SW480 (cell line): ENCODE measurements at places on chromosomes 2 and 18.

DNA sequence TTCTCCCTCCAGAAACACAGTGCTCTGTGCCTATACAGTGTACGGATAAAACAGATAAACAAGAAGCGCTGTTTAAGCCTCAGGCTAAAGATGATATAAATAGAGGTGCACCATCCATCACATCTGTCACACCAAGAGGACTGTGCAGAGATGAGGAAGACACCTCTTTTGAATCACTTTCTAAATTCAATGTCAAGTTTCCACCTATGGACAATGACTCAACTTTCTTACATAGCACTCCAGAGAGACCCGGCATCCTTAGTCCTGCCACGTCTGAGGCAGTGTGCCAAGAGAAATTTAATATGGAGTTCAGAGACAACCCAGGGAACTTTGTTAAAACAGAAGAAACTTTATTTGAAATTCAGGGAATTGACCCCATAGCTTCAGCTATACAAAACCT is 70.7 kb downstream of the TANK start:
- no peak for DNase-seq

DNA sequence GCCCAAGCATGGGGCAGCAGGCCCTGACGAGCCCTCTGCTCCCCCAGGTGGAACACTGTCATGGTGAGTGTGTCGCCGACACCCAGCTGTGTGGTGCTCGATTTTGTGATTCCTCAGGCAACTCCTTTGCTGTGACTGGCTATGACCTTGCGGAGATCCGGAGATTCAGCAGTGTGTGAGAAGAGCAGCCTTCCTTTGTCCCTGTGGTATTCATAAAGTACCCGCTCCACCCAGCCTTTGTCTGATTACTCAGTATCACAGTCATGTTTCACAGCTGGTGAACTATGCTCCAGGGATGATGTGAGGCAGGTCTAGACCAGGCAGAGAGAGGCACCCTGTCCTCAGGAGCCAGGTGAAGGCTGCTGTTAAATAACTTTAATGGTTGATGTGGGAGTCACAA is 4.0 kb downstream of the WDR54 start:
- DNase-seq = no peak

GRCh38 chr2:239944694-239945551 is 80.2 kb downstream of the NDUFA10 start:
- no peak for DNase-seq

GRCh38 chr18:56003009-56003719 is 415.2 kb upstream of the TCF4 start:
- DNase-seq = no peak

- no peak for DNase-seq
These were observed 6.7 kb downstream of the ZNF521 start for GRCh38 chr18:25345081-25345866.

DNA sequence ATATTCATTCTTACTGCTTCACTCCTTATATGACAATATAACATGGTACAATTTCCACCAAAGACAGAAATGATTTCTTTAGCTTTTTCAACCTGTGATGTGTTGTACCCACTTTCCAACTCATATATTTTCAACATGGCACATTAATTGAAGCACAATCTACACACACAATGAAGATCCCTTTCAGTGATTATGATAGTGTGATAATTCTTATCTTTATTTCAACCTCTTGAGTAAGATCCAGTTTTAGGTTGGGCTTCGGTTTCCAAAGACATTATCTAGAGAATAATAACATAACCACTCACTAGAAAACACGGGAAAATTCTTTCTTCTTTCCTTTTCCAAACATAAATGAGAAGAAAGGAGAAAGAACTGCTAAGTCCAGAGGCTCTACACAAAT is 3.4 kb upstream of the DSG3 start:
- DNase-seq = no peak

DNA sequence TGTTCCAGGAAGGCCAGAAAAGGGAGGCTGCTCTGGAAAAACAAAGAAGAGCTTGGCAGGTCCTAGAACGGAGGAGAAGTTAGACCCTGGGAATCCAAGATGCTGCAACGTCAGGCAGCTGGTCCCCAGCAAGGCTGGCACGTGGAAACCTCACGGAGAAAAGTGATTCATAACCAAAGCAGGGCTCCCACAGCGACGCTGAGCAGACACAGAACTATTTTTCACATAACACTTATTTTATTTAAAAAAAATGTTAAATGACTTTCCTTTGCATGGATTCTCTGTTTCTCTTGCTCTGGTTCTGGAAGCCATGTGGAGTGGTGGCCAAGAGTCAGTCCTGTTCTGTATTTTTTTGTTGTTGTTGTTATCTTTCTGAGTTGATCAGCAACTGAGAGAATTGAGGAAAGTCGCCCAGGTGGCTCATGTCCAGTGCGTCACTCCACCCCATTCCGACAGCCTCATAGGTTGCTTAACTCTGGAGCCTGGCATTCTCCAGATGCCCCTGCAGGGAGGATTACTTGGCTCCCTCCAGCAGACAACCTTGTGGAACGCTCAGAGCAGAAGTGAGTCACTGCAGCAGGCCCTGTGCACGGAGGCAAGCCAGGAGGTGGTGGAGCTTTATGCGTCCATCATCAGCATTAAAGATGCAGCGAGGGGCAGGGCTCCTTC is 229.9 kb upstream of the HDAC4 start:
- DNase-seq = no peak
